Right lung (tissue), 10 donors: ENCODE measurements at places on chromosomes 5 and 9.

DNA sequence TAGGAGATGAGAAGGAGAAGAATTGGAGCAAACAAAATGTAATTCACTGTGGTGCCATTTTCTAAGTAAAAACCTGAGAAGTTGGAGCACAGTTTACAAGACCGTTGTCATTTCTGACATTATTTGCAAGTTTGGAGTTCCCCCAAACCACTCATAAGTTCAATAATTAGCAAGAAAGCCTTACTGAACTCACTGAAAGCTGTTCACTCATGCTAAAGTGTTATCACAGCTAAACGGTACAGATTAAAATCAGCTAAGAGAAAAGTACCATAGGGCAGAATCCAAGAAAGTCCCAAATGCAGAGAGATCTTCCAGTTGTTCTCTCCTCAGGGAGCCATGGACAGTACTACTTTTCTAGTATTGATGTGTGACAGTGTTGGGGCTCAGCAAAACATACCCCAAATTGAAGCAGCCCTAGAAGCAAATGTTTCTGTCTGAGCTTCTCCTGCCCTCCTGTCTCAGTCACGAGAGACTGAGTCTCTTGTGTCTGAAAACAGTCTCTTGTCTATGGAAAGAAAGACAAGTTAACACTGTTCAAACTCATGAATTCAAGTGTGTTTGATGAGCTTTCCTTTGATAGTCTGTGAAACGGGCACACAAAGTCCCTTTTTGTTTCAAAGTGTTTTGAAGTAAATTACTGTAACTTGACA is 221.2 kb downstream of the GABRG2 start:
- DNase-seq = no peak

DNA sequence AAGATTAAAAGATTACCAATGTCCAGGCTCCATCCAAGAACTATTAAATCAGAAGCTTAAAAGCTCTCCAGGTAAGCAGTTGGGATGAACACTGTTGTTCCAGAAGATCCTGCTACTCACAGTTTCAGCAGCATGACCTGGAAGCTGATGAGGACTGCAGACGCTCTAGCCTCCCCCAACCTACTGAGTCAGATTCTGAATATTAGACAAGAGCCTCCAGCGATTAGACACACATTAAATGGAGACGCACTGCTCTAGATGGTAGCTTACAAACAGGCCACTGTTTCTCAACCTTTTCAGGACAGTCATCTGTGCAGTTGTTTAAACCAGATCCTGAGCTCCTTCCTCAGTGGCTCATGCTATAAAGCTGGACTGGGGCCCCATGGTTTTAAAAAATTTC is 54.3 kb downstream of the MTMR12 start:
- DNase-seq = no peak

DNA sequence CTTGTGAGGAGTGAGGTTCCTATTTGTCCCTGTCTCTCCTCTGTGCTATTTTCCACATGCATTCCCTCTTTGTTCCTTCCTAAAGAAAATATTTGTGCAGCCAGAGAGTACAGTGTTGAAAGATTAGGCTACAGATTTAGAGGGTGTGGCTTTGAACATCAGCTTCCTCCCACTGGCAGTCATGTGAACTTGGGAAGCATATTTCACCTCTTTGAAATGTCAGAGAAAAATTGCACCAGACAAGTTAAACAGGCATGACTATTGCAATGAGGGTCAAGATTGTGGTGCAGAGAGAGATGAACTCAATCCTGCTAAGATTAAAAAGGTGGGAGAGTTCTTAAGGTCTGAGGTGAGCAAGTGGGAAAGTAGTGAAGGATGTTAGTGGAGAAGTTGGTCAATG is 641.0 kb downstream of the DNAH5 start:
- no peak for DNase-seq

GRCh38 chr5:143374496-143375217 is 28.8 kb downstream of the NR3C1 start:
- DNase-seq = no peak

DNA sequence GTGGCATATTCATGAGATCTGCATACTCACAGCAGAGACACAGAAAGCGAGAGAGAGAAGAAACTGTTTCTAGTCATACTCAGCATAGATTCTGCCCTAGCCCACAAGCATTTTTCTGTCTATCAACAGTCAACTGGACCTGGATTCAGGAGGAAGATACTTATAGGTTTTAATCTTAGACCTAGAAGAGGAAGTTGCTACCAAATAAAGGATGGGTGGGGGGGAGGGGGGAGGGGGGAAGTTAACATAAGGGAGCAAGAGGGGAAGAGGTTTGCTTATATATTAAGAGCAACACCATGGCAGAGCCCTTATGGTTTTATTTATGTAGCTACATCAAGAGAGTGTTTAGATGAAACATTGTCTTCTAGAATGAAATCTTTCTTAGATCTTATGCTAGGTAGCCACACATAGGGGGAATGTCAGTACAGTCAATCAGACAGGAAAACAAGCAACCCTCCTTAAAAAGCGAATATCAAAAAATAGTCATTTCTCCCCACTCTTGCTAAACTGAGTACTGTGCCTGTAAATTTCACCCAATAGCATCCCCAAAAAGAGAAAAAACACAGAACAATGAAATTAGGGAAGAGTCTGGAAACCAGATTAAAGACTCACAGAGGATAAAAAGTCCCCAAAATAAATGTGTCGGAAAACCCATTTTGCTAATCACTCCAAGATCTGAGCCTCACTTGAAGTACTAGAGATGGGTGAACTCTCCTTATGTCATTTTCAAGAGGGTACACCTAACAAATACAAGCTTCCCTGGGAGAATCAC is 192.7 kb upstream of the NR4A3 start:
- no peak for DNase-seq

DNA sequence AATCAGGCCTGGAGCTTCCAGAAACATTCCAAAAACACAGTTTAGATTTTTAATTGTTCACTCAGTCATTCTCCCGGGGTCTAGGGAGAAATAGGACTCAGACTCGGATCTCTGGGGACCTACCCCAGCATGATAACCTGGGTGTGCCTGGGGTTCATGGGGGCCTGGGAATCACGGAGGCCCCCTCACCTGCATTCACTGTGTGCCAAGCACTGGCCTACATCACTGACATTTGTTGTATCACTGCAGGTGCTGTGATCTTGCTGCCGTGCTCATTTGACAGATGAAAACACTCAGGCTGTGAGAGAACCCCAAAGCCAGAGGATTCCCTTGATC is 22.8 kb upstream of the ZBTB43 start:
- DNase-seq = no peak

DNA sequence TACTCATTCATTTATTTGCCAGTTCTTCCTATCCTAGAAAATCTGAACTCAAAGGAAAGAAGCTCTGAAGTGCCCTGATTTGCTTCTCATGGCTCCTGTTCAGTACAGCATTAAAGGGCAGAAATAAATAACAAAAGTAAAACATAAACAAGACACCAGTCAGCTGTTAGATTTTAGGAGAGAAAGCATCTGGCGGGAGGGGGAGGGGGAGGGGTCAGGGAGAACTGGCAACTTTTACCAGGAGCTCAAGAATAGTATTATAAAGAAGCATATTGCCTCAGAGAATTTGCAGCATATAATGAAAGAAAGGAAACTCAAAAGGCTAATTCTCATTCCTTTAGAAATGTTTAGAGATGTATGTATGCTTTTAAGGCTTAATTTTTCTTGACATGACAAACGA is 68.1 kb downstream of the SEMA6A start:
- DNase-seq = peak; percentile 43

- DNase-seq = no peak
These were observed 716 bp downstream of the PROB1 start for GRCh38 chr5:139394123-139394653.

DNA sequence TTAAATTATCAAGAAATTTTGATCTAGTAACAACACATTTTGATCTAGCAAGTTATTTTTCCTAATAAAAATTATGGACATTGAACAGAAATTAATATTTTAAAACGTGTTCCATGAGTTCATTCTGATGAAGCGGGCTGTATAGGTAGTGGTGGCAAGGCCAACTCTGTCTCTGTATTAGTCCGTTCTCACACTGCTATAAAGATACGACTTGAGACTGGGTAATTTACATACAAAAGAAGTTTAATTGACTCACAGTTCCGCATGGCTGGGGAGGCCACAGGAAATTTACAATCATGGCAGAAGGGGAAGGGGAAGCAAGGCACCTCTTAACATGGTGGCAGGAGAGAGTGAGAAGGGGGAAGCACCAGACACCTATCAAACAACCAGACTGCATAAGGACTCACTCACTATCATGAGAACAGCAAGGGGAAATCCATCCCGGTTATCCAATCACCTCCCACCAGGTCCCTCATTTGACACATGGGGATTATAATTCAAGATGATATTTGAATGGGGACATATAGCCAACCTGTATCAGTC is 61.2 kb downstream of the TMEM232 start:
- no peak for DNase-seq

- DNase-seq = no peak
These were observed 11.1 kb upstream of the CDC42SE2 start for GRCh38 chr5:131252824-131253171.

GRCh38 chr5:120260651-120261050 is 203.4 kb upstream of the PRR16 start:
- no peak for DNase-seq

GRCh38 chr5:2514484-2514883 is 237.0 kb downstream of the IRX2 start:
- DNase-seq = no peak

DNA sequence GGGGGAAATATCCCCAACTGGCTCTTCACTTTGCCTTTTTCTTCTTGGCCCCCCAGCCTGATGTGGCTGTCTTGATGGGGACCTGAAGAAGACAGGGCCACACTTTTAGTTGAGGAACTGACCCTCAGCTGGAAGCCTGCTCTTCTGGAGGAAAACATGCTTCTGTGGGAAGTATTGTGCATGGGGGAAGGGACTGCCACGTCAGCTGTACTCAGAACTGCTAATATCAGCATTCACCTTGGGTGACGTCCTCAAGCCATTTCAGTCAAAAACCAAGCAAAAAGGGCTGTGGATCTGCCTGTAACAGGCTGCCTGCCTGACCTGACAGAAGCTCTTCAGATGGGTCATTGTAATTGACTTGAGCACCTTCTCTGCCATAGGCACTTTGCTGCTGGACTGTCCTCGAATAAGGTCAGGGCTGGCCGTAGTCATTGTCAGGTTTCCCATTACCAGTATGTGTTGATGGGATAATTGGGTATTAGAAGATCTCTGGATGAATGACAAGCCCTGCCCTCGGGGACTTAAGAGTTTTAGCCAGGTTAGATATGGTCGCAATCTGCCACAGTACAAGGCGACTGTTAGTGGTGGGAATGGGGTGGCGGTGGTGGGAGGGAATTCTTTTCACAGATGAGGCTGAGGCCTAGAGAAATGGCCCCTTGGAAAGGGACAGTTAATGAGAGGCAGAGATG is 10.4 kb downstream of the RAI14 start:
- DNase-seq = no peak

DNA sequence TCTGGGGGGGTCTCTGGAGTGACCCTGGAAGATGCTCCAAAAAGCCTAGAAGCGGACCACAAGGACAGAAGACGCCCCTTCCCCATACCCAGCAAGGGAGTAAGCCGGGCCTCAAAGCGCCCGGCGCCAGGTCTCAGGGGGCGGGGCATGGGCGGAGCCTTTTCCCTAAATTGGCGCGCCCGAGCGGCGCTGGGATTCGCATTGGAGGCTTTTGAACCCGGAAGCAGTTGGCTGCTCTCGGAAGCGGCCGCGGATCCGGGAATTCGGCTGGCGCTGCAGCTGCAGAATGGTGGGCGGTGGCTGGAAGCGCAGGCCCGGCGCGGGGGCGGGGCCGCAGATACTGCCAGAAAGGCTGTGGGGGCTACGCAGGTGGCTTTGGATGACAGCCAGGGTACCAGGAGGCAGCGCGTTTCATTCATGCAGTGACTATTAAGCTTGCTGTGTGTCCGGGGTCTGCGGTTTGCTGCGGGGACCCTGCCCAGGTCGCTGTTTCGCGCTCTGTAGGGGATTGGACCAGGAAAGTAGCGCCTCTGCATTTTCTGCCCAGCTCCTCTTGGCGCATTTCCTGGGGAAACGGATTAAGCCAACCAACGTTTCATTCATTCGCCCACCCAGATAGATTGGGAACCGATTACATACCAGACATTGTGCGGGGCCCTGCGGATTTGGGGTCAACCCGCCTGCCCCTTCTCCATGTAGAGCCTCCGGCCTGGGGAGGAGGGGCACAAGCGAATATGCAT is 83.0 kb upstream of the FREM1 start:
- DNase-seq = peak; percentile 87

- no peak for DNase-seq
These were observed 48.2 kb downstream of the CDK5RAP2 start for GRCh38 chr9:120531683-120532300.

GRCh38 chr5:82309091-82309531 is 31.0 kb upstream of the RPS23 start:
- no peak for DNase-seq

GRCh38 chr5:180832638-180833068 is 28.4 kb downstream of the ZFP62 start:
- no peak for DNase-seq

DNA sequence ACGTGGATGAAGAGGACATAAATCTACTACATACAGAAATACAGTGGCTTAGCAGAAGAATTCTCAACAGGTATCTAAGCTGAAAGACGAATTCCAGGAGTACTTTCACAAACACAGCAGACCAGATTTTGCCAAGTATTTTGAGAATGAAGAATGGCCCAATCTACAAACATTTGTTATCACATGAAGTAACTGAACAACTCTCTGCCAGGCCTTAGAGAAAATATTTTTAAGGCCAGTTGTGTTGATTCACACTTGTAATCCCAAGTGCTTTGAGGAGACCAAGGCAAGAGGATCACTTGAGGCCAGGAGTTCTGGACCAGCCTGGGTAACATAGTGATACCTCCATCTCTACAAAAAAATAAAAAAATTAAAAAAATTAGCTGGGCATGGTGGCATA is 14.3 kb downstream of the AGTPBP1 start:
- DNase-seq = no peak

DNA sequence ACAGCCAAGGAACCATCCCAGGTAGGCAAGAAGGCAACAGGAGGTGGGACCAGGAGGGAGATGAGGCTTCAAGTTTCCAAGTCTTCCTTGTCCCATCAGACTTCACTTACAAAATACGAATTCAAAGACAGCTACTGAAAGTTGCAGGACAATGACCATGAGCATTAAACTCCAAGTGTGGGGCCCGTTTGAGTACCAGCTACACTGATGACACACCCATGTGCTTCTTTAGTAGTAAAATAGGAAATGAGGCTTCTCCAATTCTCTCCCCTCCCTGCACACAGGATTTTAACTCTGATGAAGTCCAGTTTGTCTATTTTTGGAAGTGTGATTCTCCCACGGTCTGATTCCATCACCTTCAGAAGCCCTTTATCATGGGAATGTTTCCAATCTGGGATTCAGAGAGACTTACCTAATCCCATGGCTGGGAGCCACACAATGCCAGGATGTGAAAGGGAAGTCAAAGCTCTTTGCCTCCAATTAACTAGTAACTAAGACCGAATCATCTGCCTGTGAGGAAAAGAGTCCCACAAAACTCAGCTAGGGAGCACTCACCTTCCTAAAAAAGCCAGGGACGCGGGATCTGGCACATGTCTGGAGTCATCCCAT is 222.8 kb upstream of the MSX2 start:
- DNase-seq = no peak

- no peak for DNase-seq
These were observed 231.4 kb downstream of the GLIS3 start for GRCh38 chr9:4068449-4068848.

GRCh38 chr9:33778700-33779351 is 16.5 kb upstream of the PRSS3 start:
- no peak for DNase-seq
